ENCODE measurements at places on chromosomes 2 and 18.

GRCh38 chr18:63083555-63083954 is 236.0 kb downstream of the BCL2 start:
- no peak for DNase-seq

GRCh38 chr2:109066917-109067597 is 61.9 kb upstream of the SH3RF3 start:
- no peak for DNase-seq

DNA sequence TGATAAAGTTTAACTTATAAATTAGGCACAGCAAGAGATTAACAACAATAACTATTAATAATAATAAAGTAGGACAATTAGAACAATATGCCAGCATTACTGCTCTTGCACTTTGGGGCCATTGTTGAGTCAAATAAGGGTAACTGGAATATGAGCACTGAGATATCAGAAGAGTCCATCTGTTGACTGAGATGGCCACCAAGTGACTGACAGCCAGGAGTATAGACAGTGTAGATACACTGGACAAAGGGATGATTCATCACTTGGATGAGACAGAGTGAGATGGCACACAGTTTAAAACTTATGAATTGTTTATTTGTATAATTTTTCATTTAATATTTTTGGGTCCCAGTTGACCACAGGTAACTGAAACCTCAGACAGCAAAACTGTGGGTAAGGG is 20.0 kb downstream of the NAB1 start:
- no peak for DNase-seq

GRCh38 chr18:63258749-63259566 is 60.6 kb downstream of the BCL2 start:
- no peak for DNase-seq

GRCh38 chr2:69345434-69345833 is 41.6 kb downstream of the GFPT1 start:
- DNase-seq: no peak

GRCh38 chr18:43049021-43049420 is 66.5 kb downstream of the RIT2 start:
- no peak for DNase-seq

DNA sequence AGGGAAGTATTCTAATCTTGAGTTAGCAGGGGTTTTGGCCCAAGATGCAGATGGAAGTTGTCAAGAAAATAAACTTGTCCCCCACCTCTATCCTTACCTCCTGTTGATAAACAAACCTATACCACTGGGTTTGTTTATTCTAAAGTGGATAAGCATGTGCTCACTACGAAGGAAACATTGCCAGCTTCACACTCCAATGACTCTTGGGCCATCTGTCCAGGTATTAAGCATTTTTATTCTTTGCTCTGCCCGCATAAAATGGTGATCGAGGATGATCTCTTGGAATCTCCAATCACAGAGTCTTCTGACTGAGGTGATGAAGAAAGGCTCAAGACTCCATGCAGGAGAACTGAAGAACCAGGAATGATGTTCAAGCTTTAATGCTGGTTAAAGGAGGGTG is 1908.4 kb upstream of the PIK3C3 start:
- DNase-seq: no peak

DNA sequence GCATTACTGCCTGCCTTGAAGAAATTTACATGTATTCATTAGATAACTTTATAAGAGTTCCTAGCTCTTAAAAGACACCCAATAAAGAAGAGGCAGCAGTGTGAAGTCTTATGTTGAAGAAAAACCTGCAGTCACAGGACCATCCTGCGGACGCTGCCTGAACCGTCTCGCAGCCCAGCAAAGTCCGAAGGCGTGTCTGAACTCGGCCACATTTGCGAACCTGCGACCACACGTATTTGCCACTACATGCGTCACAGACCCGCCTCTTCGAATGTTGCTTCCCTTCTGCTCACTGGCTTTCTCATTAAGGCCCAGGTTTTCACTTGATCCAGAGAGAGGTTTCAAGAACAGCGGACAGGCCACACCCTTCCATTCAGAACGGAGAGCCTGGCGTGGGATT is 41.2 kb downstream of the CNGA3 start:
- DNase-seq: no peak

All from HuH-7.5 (cell line).